ENCODE measurements at places on chromosomes 13 and 19. TPM values are rescaled to one million over a fixed set of nuclear protein-coding genes. Genes with fewer than 3 reads are reported as not detected.

The KLF5 gene
- total RNA-seq: 5.8 TPM

The SLC7A10 gene
- not detected for total RNA-seq

The SBNO2 gene
- total RNA-seq: 63.0 TPM

The FFAR3 gene
- not detected for total RNA-seq

The MBD3L3 gene
- total RNA-seq: not detected

The KLK5 gene
- total RNA-seq: not detected

The NFKBIB gene
- 16.2 TPM for total RNA-seq

The IGFL1 gene
- total RNA-seq: not detected

The IGFLR1 gene
- 6.9 TPM for total RNA-seq

The NLRP5 gene
- total RNA-seq: not detected

The ZNF528 gene
- total RNA-seq: 6.6 TPM

The LNX2 gene
- 4.1 TPM for total RNA-seq

The NALCN gene
- total RNA-seq: 0.80 TPM

The FGF14 gene
- total RNA-seq: 0.52 TPM

The GNG8 gene
- not detected for total RNA-seq
